ENCODE measurements at places on chromosomes 1 and 21.

- no peak for DNase-seq
These were observed 29.8 kb downstream of the C1orf116 start for GRCh38 chr1:207002724-207003146.

- no peak for DNase-seq
These were observed 46.6 kb upstream of the C1orf105 start for GRCh38 chr1:172373864-172374263.

DNA sequence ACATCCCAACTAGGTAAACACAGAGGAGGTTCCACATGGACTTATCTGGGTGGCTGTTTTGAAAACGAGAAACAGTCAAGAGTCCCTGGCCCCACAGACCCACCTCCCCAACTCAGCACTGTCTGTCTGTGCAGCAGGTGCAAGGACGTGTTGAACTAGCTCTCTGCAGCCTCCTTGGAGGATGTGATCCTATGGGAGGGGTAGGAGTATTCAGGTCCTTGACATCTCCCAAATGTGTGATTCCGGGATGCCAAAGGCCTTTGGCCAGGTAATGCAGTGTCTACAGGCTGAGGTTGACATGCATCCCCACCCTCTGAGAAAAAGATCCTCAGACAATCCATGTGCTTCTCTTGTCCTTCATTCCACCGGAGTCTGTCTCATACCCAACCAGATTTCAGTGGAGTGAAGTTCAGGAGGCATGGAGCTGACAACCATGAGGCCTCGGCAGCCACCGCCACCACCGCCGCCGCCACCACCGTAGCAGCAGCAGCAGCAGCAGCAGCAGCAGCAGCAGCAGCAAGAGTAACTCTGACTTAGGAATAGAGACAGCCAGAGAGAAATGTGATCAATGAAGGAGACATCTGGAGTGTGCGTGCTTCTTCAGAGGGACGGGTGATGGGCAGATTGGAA lies 151.6 kb upstream of the CAMK1G start:
- DNase-seq: no peak

- no peak for DNase-seq
These were observed 33.6 kb upstream of the CD34 start for GRCh38 chr1:207944571-207944970.

DNA sequence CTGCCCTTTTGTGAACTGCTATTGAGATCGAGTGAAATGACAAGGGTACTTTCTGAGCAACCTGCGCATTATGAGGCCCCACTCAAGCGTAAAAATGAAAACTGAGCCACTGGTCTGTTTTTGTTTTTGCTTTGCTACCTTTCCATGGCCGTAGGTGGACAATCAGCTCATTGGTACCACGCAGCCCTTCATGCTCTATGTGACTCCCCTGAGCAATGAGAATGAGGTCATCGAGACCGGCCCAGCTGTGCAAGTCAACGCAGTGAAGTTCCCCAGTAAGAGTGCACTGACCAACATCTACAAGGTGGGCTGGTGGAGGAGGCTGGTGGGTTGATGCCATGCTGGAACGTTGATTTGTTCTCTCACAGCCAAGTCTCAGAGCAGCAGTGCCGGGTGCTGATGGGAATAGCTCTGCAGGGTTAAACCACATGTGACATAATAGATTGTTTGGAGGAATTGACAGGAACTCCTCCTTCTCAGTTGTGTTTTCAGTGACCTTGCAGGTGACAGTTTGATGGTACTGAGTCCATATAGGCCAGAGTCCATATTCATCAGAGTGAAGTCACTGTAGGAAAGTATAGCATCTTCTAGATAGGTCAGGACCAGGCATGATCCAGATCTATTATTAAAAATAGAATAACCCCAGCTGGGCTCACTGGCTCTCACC lies 170.3 kb downstream of the VPS13D start:
- DNase-seq: no peak

GRCh38 chr1:229230893-229231753 lies 39.8 kb upstream of the RAB4A start:
- no peak for DNase-seq

DNA sequence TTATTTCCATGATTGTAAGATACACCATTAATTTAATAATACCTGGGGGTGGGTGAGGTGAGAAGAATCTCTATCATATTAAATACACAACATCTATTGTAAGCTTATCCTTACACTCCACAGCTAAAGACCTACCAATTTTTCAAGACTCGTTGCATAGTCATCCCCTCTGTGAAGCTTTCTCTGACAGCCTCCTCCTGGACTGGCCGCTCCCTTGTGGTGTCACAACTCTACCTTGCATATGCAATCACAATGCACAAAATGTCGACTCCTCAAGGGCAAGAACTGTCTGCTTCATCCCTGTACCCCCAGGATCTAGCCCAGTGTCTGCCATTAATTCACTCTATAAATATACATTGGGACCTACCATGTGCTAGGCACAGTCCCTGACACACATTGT lies 2.4 kb upstream of the PTGFRN start:
- DNase-seq: no peak

- DNase-seq: no peak
These were observed 1.1 kb downstream of the SLC27A3 start for GRCh38 chr1:153776352-153776751.

- DNase-seq: peak; percentile 55
These were observed 42.8 kb downstream of the SMG7 start for GRCh38 chr1:183515002-183515689.

DNA sequence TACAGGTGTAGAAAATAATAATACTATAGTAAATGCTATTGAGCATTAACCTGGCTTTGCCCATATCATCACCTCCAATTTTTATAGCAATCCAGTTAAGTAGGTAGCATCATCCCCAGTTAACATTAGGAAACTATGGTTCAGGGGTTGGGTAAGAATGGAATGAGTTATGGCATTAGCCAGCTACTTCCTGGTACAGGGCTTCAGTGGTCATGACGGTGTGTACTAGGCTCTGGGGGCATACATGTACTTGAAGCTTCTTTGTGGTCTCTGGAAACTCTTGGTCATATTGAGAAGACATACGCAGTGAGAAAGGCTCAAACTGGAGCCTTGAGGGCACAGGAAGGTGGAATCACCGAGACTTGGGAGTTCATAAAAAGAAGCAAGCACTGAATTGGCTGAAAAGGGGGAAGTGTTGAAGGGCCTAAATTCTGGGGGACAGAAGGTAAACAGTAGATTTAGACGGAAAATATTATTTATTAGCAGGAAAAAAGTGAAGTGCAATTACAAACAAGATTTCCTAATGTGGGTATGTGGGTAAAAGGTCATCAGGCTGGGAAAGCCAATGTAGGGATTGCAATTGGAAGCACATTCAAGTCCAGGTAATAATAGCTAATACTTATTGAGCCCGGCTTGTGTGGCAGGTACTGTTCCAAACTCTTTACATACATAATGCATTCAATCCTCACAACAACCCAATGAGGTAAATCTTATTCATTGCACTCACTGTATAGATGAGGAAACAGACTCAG lies 114.2 kb upstream of the ATP1A1 start:
- DNase-seq: no peak

GRCh38 chr1:229108598-229109201 lies 162.2 kb upstream of the RAB4A start:
- no peak for DNase-seq

- no peak for DNase-seq
These were observed 222.8 kb downstream of the TPR start for GRCh38 chr1:186152227-186152619.

GRCh38 chr1:7581754-7582459 lies 189.2 kb upstream of the VAMP3 start:
- DNase-seq: no peak

DNA sequence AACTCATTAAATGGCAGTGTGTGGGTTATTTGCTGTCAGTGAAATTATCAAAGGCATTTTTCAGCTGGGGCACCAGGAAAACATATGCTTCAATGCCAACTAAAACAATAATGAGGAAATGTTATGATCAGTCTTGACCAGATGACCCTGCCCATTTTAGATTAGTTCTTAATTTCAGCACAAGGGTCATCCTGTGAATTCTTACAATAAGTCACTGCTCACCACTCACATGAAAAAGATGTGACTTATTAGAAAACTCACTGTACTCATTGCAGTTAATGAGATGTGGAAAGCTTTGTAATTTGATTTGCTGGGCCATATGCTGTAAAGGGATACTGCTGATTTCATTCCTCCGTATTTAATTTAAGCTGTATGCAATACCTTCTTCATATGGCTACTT lies 178.5 kb upstream of the LMO4 start:
- DNase-seq: no peak

DNA sequence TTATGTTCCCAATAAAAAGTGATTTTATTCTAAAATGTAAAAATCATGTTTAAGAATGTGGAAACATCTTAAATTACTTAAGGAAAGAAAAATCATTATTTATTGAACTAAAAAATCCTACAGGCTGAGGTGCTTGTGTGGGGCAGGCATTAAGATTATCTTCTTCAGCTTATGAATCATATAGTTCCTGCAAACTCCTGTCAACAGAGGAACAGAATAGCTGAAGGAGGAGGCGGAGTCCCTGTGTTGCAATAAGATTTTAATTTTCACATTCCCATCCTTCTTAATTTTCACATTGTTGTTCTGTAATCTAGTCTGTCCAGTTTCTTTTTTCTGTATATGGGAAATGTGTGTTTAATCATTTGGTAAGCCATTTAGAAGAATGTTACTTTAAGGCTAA lies 20.6 kb upstream of the OLFML3 start:
- no peak for DNase-seq

DNA sequence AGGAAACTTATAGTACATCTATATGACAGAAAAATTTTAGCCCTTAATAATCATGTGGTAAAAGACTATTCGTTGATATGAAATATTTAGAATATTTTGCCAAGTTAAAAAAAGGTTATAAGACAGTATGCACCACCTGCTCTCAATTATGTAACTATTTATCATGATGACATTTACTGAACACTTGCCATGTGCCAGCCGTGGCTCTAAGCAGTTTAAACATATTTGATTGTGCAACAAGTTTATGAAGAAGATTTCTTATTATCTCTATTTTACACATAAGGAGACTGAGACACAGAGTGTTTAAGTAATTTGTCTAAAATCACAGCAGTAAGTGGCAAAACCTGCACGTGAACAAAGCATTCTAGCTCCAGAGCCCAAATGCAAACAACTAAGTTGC lies 199.3 kb upstream of the JUN start:
- peak; percentile 34 for DNase-seq

GRCh38 chr1:147725685-147726084 lies 34.7 kb downstream of the GJA5 start:
- DNase-seq: no peak

- DNase-seq: peak; percentile 93
These were observed 85.8 kb upstream of the RGS1 start for GRCh38 chr1:192489748-192490147.

GRCh38 chr21:31554511-31555022 lies 104.9 kb upstream of the SOD1 start:
- DNase-seq: no peak

DNA sequence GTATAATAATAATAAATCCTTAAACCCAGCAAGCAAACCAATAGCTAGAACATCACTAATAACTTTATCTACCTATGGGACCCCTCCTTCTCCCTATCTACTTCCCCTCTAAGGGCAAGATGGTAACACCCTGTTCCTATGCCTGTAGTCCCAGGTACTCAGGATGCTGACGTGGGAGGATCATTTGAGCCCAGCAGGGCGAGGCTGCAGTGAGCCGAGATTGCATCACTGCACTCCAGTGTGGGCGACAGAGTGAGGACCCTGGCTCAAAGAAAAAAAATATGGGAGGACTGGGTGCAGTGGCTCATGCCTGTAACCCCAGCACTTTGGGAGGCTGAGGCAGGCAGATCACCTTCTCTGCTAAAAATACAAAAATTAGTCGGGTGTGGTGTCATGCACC lies 143.1 kb upstream of the SLC45A1 start:
- DNase-seq: no peak

DNA sequence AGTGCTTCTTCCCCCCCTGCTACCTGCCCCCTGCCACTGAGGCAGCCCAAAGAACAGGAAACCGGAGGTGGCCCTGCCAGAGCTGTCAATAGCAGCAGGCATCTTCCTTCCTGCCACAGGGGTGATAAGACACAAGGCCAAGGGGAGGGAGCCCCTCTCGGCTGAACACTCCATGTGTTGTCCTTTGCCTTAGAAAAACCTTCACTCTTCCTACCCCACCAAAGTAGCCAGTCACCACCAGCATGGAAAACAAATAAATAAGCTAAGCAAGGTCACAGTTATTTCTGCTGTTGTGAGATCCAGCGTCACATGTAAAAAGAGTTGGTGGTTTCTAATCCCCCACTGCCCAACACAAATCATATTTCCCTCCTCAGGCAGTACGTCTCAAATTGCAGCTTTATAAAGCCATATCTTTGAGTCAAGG lies 104.8 kb upstream of the DPT start:
- DNase-seq: no peak

- DNase-seq: no peak
These were observed 80.3 kb upstream of the ARTN start for GRCh38 chr1:43853161-43853921.

DNA sequence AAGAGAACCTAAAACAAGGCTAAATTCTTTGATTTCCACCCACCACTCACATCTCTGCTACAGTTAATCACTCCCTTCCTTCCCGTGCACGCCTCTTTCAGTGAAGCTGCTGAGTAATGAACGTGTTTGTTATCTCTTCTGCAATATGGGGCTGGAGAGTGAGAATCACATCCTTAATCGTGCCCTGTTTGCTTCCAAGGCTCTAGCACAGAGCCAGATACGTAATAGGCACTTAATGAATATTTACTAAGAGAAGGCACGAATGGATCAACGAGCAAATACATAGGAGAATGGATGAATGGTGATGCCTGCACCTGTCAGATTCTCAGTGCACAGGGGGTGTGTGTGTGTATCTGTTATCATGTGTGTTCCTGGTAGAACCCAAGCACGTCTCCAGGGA lies 22.1 kb upstream of the FAM43B start:
- DNase-seq: no peak

DNA sequence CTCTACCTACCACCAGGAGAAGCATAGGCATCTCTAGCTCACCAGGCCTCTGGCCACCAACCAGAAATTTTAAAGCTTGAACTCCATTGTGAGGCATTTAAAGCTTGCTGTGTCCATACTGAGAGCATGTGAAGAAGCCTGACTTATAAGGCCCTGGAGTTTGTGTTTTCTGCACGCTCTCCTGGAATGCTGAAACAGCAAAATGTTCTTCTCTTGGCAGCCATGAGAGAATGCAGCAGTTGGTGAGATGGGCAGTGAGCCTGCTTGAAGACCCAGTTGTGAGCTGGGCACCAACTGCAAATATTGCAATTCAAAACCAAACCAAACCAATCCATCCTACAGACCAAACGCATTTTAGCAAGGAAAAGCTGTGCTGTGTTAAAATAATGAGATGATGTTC lies 170.0 kb upstream of the IVNS1ABP start:
- DNase-seq: no peak

- DNase-seq: no peak
These were observed 123.1 kb downstream of the MATN1 start for GRCh38 chr1:30600258-30600657.

DNA sequence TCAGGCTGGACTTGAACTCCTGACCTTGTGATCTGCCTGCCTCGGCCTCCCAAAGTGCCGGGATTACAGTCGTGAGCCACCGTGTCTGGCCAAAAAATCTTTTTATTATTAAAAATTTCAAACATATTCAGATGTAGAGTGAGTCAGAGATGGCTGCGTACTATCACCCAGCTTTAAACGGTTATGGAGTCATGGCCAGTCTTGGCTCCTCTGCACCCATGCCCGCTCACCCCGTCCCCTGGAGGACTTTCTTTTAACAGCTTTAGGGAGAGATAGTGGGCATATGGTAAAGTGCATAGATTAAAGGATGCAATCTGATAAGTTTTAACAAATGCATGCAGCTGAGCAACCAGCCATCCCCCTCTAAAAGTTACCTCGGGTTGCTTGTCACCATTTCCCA lies 51.8 kb downstream of the TNFRSF8 start:
- DNase-seq: no peak
